Inflammatory macrophage treated with lipopolysaccharide for 1 hour (primary cell): ENCODE measurements at places on chromosomes 12 and 14.

GRCh38 chr14:21163871-21164291 is 8.0 kb upstream of the OR5AU1 start:
- no peak for DNase-seq

DNA sequence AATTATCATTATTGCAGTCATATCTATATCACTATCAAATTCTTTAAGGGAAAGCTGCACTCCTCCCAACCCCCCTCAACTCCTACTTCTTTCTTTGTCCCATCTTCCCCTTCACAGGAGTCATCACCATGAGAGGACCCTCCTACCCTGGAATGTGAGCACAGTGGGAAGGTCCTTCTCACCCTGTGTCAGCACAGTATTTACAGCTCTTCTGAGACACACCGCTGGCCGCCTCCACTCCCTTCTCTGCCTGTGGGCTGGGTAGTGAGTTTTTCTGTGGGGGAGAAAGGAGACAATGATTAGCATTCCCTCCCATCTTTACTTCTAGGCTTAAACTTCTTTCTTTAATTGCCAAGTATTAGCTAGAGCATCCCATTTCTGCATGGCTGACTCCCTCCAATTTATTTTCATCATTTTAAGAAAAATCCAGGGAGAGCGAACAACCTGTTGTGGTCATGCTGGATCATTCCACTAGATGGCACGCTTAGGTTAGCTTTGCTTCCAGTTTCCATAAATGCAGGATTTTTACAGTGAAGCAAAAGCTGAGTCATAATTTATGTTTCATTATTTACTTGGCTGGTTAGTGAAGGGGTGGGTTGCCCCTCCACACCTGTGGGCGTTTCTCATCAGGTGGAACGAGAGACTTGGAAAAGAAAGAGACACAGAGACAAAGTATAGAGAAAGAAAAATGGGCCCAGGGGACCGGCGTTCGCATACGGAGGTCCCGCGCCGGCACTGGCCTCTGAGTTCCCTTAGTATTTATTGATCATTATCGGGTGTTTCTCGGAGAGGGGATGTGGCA is 188.5 kb downstream of the ALX1 start:
- peak; percentile 89 for DNase-seq

DNA sequence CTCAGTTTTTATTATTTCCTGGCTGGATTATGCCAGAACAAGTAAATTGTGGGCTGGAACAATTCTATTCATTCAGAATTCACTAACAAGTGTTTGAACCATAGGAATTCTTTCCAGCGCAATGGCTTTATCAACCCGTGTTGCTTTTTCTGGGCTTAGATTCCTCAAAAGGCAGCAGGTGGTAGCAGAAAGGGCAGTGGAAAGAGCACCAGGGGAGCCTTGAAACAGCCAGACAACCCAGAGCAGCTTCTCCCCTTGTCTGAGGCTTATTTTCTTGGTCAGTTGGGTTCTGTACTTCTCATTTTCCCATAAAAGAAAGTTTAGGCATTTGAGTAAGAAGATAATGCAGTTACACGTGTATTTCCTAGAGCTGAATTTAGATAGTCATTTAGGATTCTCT is 130.7 kb downstream of the OTOGL start:
- no peak for DNase-seq

DNA sequence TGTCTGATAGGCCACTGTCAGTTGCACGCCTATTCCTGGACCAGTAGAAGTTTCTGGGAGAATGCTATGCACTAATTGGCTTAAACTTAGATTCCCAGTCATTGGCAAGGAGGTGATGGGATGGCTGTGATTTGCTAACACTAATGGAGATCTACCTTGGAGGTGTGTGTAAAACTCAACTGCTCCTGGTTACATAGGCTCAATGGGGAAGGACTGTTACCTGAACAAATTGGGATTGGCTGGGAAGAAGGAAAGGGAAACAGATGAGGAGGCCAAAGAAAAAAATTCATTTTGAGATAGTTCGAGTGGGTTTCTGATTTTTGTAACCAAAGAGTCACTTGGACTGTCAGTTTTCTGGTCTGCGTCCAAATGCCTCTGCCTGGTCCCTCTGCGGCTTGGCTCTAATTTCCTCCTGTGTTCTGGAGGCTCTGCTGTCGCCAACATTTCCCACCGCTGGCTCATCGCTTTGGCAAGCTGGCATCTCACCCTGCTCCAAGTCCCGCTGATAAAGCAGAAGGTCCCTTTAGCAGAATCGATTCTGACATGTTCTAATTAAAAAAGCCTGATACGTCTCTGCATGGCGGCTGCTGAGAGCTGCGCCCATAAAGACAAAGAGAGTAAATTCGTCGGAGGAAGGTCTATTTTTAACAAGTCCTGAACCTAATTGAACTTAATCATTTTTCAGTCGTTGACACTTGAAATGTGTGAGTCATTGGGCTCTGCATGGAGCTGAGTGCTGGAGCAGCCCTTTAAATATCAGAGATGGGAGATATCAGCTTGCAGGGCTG is 2.0 kb upstream of the CCDC63 start:
- no peak for DNase-seq

GRCh38 chr12:69816082-69816481 is 8.9 kb upstream of the MYRFL start:
- DNase-seq: no peak

GRCh38 chr14:101719708-101720107 is 41.8 kb upstream of the PPP2R5C start:
- DNase-seq: no peak

- no peak for DNase-seq
Observed at GRCh38 chr14:64474041-64474440, 8.7 kb downstream of the AKAP5 start.

GRCh38 chr12:79737875-79738718 is 47.3 kb upstream of the PAWR start:
- DNase-seq: peak; percentile 14

GRCh38 chr12:130044991-130045621 is 117.2 kb upstream of the FZD10 start:
- no peak for DNase-seq

GRCh38 chr12:89355243-89356068 is 3.2 kb upstream of the DUSP6 start:
- no peak for DNase-seq

DNA sequence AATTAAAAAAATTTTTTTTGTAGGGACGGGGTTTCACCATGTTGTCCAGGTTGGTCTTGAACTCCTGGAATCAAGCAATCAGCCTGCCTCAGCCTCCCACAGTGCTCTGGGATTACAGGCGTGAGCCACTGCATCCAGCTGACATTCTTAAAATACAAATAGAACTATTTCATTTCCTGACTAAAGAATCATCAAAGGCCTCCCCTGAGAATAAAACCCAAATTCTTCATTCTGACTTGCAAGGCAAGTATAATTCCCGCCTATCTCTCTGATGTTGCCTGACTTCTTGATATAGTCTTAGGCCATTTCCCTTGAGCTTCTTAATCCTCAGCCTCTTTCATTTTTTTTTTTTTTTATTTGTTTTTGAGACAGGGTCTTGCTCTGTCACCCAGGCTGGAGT is 4.4 kb upstream of the BICD1 start:
- no peak for DNase-seq

GRCh38 chr12:81208187-81208911 is 130.5 kb downstream of the ACSS3 start:
- no peak for DNase-seq

DNA sequence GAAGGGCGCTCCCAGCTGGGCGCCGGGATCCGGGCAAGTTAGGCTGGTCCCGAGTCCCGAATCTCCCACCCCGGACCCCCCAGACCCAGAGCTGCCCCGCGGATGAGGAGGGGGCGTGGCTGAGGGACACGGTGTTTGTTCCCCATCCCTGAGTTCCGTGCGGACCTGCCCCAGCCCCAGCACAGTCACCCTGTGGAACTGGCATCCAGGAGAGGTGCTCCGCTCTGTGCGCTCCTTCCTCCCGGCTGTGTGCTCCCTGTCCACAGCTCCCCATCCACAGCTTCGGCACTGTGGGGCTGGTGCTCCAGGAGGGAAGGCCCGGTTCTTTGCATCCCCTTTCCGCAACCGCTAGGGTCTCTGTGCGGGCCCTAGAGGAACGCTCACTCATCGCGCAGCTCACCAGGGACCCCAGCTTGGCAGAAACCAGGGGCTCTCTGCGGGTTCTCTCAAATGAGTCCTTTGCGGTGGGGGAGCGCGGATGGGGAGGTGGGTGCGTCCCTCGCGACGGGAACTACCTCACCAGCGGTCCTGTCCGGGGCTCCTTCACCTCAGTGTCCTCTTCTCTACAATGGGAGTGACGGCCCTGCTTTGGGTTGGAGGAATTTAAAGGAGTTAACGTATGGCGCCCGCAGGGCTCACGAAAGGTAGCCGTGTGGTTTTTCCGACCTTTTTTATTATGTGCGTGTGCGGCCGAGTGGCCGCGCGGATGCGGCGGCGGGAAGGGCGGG is 845 bp downstream of the TMEM132C start:
- no peak for DNase-seq

- no peak for DNase-seq
Observed at GRCh38 chr12:38469715-38470114, 153.1 kb downstream of the ALG10B start.

DNA sequence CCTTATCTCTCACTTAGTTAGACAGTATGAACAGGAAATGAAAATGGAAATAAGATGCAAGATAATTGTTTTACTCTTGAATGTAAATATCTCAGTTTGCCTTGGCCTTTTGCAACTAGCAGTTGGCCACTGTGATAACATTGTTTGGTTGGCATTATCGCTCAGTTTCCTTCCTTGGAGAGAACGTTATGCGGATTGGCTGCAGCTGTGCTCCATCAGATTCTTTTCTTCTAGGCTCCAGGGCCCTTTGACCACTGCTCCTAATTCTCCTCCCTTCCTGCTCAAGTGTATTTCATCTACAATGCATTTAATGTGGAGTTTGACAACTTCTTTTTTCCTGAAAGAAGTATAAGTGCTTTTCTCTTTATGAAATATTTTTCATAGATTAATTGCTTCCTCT is 284.2 kb downstream of the ADAMTS20 start:
- DNase-seq: no peak

- DNase-seq: no peak
Observed at GRCh38 chr12:77210724-77211123, 145.4 kb upstream of the E2F7 start.

DNA sequence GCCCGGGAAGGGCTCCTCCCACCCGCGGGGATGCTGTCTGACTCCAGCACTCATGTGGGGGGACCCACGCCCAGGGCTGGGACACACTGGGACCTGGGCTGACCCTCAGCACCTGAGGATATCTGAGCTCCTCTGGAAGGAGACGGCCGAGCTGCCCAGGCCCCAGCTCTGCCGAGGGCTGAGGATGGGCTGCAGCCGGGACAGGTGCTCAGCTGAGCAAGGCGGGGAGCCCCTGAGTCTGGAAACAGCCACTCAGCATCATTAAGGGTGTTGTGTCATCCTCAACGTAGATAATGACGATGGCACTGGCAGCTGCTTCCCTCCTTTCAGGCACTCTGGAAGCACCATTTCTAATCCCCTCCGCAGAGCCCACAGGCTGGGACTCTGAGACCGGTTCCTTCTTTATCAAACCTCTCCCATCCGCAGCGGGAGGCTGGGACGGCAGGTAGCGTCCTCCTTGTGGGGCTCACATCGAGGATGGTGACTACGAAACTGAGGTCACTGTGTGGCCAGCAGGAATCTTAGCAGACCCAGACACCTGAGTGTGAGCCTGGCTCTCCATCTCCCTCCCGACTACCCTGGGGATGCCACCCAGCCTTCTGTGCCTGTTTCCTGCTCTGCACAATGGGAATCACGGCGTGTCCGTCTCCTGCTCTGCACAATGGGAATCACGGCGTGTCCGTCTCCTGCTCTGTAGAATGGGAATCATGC is 26.7 kb upstream of the SFSWAP start:
- DNase-seq: no peak

GRCh38 chr12:45701296-45701695 is 28.2 kb upstream of the ARID2 start:
- DNase-seq: no peak

DNA sequence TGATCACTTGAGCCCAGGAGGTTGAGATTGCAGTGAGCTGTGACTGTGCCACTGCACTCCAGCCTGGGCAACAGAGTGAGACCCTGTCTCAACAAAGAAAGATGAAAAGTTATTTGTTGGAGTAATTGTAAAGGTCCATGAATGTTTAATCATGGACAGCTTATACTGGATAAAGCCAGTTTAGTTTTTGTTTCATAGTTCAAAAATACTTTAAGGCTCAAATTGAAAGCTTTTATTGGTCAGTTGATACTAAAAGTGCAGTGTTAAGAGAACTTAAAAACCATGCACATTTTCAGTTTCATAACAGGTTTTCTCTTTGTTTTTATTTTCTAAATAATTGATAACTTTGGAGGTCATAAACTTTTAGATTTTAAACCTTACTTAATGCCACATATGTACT is 108.4 kb downstream of the MON2 start:
- DNase-seq: no peak

GRCh38 chr14:101229666-101230065 is 326.1 kb upstream of the RTL1 start:
- no peak for DNase-seq

- DNase-seq: no peak
Observed at GRCh38 chr12:101940400-101940950, 63.1 kb downstream of the DRAM1 start.

- DNase-seq: no peak
Observed at GRCh38 chr14:73873660-73874059, 13.0 kb upstream of the ZNF410 start.

GRCh38 chr12:46667551-46667950 is 158.2 kb downstream of the SLC38A4 start:
- no peak for DNase-seq

- DNase-seq: no peak
Observed at GRCh38 chr12:19462406-19462805, 23.1 kb downstream of the AEBP2 start.

GRCh38 chr14:48849741-48850322 is 736.3 kb downstream of the RPS29 start:
- no peak for DNase-seq

- peak; percentile 35 for DNase-seq
Observed at GRCh38 chr12:128914908-128915563, 61.8 kb downstream of the GLT1D1 start.

DNA sequence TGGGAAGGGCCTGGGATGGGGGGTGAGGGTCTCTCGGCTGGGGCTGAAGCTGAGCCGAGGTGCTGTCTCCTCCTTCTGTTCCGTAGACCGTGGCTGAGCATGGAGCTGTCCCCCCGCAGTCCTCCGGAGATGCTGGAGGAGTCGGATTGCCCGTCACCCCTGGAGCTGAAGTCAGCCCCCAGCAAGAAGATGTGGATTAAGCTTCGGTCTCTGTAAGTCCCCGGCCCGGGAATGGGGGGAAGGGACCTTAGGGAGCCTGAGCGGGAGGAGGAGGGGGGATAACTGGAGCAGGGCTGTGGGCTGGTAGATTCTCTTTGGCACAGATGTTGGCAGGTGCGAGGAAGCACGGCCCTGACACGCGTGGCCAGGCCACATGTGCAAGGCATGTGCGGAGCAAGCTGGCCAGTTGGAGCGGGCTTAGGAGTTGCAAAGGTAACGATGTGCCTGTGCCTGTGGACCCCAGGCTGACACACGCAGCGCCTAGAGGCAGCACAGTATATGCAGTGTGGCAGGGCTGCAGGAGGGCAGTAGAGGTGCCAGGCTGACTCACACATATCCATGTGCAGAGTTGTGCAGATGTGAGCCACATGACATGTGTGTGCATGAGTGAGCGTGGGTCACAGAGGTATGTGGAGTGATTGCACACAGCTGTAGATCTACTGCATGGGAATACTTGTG is 512 bp downstream of the PDE1B start:
- DNase-seq: no peak

GRCh38 chr14:97538749-97539410 is 741.7 kb downstream of the VRK1 start:
- DNase-seq: no peak
